ENCODE measurements at places on chromosomes 2 and 18. TPM values are rescaled to one million over a fixed set of nuclear protein-coding genes. Genes with fewer than 3 reads are reported as not detected.

The ABCB11 gene
- not detected for polyA plus RNA-seq

The MOGAT1 gene
- not detected for polyA plus RNA-seq

The ATP8B1 gene
- polyA plus RNA-seq: 125 TPM

The CCDC102B gene
- polyA plus RNA-seq: 9.7 TPM

DNA sequence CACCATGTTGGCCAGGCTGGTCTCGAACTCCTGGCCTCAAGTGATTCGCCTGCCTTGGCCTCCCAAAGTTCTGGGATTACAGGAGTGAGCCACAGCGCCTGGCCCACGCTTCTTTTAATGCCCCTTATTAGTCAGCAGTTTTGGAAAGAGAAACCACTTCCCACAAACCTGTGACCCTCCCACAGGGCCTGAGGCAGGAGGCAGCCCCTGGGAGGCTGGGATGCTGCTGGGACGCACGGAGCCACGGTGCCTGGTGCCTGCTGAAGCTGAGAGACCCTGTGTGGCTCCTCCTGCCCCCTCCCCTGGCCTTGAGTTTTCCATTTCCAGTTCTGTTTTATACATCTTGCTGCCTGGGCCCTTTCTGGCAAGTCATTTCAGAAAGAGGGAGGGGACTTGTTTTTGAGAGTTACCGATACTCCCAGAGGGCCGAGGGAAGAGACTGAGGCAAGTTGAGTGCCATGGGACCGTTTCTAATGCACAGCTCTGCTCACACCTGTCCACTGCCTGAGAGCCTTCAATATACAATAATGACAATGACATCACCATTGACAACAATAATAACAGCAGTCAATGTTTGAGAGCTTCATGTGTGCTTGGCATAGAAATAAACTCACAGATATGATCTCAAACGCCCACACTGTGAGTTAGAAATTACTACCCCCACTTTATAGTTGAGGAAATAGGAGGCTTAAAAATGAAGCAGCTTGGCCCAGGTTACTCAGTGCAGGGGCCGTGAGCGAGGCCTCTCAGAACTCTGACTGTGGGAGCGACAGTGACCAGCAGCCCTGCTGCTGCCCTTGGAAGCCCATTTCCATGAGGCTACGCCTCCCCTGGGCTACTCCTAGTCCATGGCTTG lies 78.1 kb upstream of the YWHAQ start:
- peak; percentile 30 for DNase-seq

DNA sequence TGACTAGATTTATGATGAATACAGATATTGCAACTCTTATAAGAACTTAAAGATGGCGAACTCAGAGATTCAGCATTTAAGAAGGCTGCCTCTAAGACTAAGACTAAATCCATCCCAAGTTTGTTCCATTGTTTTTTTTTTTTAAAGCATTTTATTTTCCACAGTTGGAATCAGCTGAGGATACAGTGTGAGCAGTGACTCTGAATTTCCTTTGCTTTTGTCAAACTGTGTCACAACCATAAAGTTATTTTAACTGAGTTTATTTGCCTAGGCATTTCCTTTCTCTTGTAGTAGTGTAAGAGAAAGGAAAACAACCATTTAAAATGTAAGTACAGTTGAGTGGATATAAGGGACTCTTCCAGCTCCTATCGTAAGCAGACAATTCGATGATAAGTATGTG lies 63.9 kb downstream of the ZEB2 start:
- DNase-seq: no peak

DNA sequence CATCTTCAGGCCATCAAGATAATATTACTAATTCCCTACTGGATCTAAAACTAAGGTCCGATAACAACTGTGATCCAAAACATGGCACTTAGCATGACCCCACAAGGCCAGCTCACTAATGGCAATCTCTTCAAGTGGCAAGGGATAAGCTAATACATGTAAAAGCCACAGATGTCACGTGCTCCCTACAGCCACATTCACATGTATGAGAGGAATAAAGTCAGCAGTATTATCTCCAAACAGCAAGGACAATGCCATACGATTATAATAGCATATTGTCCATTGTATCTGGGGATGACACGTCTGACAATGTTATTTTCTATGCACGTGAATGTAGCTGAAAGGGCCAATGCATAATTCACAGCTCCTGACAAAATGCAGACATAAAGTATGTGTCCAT lies 56.0 kb downstream of the KLF7 start:
- no peak for DNase-seq

GRCh38 chr2:30964334-30965005 lies 157.2 kb upstream of the CAPN13 start:
- no peak for DNase-seq

DNA sequence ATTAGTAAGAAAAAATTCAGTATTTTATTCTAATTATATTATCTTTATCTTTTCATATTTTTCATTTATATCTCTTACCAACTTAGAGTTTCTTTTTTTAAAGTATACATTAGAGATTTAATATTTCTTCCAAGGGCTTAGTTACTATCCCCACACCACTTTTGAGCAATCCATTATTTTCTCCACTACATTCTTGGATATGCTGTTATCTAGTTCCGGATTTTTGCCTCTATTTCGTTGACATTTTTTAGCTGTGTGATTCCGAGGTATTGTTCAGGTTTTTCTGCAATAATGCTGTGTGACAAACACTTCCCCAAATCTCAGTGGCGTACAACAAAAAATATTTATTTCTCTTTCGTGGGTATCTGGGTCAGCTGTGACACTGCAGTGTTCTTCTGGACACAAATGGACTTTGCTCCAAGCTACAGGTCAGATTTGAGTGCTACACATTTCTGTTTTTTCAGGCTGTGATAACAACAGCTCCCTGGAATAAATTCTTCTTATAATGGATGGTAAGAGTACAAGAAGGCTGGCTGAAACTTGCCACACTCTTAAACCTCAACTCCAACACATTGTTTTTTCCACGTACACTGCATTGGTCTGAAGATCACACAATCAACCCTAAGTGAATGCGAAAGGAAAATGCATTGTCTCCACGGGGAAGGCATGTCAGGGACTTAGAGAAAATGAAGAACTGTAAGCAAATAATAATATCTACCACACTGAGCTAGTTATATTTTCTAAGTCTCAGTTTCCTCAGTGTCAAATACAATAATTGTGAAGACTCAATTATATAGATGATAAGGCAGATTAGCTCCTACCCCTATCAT lies 50.9 kb upstream of the PSMD14 start:
- no peak for DNase-seq

GRCh38 chr18:36668349-36668748 lies 160.5 kb downstream of the TPGS2 start:
- DNase-seq: no peak

GRCh38 chr2:32714521-32714920 lies 86.7 kb downstream of the TTC27 start:
- no peak for DNase-seq

The ZNF516 gene
- polyA plus RNA-seq: 12.0 TPM

- DNase-seq: peak; percentile 68
These were observed 41.6 kb upstream of the MAP4K4 start for GRCh38 chr2:101655702-101656422.

The C2orf78 gene
- not detected for polyA plus RNA-seq

GRCh38 chr2:58535990-58536389 lies 294.9 kb upstream of the FANCL start:
- DNase-seq: no peak

DNA sequence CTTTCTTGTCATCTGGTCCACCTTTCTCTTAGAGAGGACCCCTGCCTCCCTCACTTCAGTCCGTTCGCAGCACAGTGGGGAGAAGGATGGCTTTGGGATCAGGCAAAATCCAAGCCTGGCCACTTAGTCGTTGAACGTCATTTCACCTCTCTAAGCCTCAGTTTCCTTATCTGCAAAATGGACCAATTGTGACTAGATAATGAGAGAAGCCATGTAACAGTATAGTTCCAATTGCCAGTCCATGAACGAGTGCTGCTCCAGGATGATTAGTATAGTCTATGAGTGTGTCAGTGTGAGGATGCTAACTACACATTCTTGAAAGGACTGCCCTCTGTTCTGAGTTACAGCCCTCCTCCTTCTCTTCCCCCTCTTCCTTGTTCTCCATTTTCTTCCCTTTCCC lies 1.1 kb downstream of the INHA start:
- no peak for DNase-seq

GRCh38 chr18:49547701-49548100 lies 14.2 kb upstream of the LIPG start:
- peak; percentile 21 for DNase-seq

- DNase-seq: no peak
These were observed 311.6 kb upstream of the PIK3C3 start for GRCh38 chr18:41643427-41643826.

The GNAL gene
- 0.05 TPM for polyA plus RNA-seq

DNA sequence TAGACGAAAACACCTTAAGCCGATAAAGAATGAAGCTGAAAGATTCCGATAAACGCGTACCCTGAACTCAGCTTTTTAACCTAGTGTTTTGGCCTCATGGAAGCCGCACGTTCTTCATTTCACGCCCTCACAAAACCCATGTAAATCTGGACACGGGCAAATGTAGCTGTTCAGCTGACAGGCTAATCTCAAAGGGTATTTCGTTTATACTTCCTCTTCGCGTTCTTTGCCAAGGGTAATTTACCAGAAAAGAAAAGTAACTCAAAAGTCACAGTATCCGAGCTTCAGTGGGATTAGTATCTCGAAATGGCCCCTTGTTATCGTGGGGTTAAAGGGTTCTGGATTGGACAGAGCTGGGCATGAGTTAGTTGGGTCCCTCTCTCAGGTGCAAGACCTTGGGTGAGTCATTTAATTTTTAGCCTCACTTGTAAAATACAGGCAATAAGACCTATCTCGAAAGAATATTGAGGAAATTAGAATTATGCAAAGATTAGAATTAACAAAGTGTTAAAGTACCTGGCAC lies 22.0 kb upstream of the STPG4 start:
- no peak for DNase-seq

DNA sequence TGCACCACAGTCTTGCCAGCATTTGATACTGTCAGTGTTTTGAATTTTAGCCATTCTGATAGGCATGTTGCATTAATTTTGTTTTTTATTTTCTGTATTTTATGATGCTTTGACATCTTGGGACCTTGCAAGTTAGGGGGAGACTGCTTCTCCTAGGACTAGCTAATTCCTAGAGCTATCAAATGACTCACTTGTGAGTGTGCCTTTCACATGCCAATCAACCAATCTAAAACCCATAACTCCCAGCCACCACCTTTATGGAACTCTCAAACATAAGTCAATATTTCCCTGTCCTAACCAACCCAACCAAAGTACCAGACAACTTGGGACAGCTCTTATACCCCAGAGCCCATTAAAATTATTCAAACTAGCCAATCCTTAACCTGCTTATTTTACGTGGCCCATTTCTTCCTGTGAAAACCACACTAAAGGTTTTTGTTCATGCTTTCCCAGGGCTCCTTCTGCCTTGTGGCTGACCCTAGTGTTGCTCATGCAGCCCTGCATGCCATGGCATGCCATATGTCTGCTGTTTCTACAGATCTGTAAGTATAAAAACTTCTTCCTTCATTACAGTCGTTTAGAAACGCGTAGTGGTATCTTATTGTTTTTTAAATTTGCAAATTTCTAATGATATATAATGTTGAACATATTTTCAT lies 230.1 kb downstream of the GPD2 start:
- no peak for DNase-seq

GRCh38 chr2:110725370-110725769 lies 7.0 kb upstream of the ACOXL start:
- no peak for DNase-seq

The SP5 gene
- not detected for polyA plus RNA-seq

The HNMT gene
- polyA plus RNA-seq: 45.9 TPM

The DNAJC27 gene
- 5.0 TPM for polyA plus RNA-seq

GRCh38 chr2:106011380-106011779 lies 182.7 kb downstream of the UXS1 start:
- DNase-seq: no peak

DNA sequence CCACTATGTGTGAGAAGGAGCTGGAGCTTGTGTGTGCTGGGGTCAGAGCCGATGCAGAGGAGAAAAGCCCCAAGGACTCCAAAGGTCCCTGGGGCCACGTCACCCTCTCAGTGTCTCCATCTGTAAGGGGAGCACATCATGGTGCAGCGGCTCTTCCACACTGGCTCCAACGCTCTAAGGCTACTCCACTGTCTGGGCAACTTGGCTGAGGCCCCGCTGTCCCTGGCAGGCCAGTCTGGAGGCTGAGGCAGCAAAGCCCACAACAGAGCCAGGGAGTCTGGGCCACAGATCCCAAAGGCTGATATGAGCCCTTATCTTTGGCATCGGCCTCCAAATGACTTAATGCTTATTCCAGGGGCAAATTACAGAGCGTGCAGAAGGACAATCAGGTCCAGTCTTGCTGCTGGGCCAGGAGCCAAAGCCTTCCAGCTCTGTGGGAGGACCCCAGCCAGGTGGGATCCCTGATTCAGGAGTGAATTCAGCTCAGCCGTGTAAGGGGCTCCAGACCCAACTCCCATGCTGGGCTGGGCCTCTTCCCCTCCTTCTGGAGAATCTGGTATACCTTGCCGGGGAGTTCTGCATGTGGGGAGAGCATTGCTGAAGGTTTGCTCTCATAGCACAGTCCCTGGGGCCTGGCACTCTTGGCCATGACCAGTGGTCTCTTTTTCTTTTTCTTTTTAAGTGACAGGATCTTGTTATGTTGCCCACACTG lies 1.8 kb upstream of the DUSP2 start:
- peak; percentile 77 for DNase-seq

DNA sequence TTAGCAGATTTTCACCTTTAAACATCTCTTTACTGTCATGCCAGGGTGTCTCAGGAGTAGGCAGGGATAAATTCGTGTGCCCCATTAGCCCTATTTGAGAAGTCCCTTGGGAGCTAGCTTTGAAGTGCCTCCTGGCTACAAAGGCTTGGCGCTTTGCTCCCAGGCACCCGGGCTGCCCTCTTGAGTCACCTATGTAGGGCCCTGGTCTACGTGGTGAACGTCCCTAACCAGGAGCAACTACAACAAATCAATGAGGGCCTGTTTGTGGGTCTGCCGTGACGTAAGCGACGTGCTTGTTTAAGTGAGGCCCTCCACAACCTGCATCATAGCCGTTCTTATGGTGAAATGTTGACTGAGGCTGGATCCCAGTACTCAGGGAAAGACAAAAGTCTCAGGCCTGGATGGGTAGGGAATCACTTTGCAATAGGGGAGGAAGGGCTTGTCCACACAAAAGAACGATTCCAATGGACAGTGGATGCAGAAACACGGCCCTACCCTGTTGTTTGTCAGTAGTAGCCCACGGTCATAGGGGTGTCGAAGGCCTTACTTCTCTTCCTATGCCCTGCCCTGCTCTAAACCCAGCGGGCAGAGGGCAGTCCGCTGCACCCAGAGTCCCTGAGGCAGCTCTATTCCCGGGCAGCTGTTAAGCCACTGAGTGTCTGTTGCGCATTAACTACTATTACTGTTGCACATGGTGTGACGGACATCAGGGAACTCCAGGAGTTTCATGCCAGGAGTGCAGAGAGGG lies 93.9 kb downstream of the INHBB start:
- no peak for DNase-seq

GRCh38 chr2:96414161-96414710 lies 78.7 kb downstream of the NCAPH start:
- DNase-seq: no peak

DNA sequence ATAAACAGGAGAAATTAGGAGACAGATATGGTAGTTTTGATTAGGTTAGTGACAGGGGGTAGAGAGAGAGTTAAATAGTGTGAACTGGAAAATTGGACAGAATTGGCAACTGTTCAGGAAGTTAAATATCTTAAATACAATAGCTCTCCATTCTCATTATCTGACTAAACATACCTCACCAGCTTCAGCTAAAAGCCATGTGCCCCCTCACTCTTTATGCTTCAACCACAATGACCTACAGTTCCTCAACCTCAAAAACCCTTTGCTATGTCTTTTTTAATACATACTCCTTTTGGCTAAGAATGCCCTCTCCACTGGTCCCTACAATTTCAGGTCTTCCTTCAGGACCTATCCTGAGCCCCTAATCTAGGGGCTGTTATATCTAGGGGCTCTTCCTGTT lies 740.2 kb upstream of the ZEB2 start:
- DNase-seq: no peak

GRCh38 chr2:30702694-30703093 lies 104.6 kb downstream of the CAPN13 start:
- no peak for DNase-seq
